Activated CD4-positive, alpha-beta memory T cell treated with anti-CD3 and anti-CD28 coated beads, Interleukin-2, amount 10 ng/mL, durations not matched to agents 7 days and 5 days (primary cell): ENCODE measurements at places on chromosomes 3 and 15. TPM values are rescaled to one million over a fixed set of nuclear protein-coding genes. Genes with fewer than 3 reads are reported as not detected.

- DNase-seq: no peak
These were observed 462.7 kb downstream of the PLOD2 start for GRCh38 chr3:145698250-145698649.

GRCh38 chr15:70018646-70019600 lies 78.8 kb downstream of the TLE3 start:
- DNase-seq: no peak

DNA sequence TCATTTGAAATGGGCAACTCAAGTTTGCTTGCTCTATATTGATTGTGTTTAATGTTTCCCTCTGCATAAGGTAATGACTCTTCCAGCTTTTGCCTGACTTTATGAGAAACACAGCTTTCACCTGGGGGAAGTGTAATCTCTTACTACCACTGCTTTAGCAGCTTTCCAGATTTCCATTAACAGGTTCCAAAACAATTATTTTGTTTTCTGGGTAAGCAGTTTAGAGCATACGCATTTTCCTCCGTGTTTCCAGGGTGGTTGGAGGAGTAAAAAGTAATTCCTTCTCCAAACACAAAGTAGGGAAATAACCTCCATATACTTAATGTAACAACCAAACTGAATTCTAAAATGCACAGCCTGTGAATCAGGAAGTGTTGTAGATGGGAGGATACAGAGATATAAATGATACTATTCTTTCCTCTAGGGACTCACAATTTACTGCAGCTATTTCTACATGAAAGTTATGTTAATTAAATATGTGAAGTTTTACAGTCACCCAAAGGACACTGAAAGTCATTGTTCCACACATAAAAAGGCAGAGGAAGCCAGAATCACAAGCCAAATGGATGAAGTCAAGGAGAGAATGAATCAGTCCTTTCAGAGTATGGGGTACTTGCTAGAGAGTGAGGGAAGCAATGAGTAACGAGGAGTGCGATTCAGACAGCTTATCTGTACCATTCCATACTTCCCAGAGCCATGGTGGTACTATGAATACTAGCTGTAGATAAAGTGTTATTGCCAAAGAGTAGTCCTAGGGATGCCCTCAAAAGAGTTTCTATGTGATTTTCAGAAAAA lies 16.6 kb downstream of the ST3GAL6 start:
- DNase-seq: no peak

GRCh38 chr3:183697123-183697609 lies 431 bp upstream of the YEATS2 start:
- no peak for DNase-seq

DNA sequence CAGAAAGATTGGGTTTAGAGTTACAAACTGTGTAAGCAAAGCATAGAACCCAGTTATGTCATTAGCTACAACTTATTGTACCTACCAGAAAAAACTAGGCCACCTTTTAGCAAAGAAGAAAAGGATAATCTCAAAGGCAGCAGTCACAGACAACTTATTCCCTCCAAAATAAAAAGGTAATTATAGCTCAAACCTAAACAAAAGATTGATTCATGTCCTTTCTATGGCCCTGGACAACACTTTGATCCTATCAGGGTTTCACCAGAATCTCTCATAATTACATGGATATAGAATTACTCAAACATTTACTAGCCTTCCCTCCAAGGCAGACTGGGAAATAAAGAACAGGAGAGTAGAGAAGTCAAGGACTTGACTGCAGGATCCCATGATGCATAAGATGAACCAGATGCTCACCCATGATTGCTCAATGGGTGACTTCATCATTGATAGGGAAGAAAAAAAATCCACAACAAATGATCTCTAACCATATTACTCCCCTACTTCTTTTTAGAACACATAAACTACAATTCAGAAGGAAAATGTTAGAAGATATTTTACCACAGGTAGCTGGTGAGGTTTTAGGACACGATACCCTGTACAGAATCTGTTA lies 17.4 kb downstream of the DET1 start:
- no peak for DNase-seq

GRCh38 chr3:59482684-59483083 lies 432.9 kb upstream of the CFAP20DC start:
- DNase-seq: no peak

- DNase-seq: no peak
These were observed 32.2 kb upstream of the IL20RB start for GRCh38 chr3:136925425-136926190.

The TMEM212 gene
- total RNA-seq: not detected

The PSTPIP1 gene
- total RNA-seq: 187 TPM

The ARMC8 gene
- 50.1 TPM for total RNA-seq

The POPDC2 gene
- total RNA-seq: 3.2 TPM

The IMPG2 gene
- total RNA-seq: 0.18 TPM
